ENCODE measurements at places on chromosomes 1 and 21.

DNA sequence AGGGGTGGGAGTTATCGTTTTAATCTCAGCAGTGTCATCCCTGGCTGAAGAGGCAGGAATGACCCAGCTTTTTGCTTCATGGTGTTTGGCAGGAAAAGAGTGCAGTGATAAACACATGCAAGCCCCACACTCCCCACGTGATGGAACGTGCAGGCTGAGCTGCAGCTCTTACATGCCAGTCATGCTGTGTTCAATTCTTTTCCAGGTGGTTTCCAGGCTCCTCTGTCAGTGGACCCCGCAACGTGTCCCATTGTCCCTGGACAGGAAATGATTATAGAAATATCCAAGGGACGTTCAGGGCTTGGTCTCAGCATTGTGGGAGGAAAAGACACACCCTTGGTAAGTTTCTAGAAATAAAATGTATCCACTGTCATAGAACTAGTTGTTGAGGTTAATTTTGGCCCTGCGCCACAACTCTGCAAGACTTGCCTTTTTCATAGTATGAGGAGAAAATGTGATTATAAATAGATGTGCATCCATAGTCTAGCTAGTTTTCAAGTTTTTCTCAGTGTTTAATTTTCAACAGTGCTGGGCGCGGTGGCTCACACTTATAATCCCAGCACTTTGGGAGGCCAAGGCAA lies 110.2 kb upstream of the L1TD1 start:
- DNase-seq = no peak

DNA sequence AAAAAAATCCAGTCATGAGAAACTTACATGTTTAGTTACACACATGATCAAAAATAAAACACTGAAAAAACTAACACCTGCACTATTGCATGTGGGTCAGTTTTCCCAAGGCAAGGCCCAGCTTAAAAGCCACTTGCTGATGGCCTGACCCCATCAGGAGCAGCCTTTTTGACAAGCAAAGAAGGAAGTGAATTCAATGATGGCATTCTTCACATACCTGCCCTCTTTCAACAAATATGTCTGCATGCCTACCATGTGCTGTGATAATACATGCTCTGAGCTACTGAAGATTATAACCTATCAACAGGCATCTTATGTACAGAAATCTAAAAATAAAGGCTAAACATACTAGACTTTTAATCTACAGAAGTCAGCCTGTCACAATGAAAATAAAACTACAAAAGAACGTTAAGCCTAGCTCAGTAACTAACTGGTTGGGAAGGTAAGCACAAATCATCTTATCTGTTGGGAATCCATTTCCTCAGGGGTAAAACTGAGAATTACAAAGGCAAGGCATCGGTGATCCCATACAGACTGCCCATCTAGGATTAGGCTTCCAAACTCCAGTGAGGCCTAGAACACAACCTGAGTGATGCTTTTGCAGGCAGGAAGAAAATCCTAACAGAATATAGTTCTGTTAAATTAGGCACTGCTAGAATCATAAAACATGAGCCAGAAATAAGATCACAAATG lies 14.5 kb downstream of the SORT1 start:
- DNase-seq = no peak

DNA sequence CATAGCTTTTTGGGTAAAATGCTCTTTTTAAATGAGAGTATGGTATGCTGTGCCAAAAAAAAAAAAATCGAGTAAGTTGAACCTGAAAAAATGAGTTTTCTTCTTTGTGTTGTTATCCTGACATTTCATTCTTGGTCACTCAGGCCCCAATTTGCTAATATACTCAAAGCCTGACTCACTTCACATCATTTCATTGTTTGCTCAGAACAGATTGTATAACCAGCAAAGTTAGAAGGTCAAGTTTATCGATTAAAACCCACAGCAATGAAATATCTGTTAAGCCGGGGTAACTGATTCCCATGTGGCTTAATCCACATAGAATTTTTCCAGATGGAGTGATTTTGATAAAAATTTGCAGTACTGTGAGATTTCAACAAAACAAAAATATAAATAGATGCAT lies 363.7 kb downstream of the NEGR1 start:
- DNase-seq = no peak

DNA sequence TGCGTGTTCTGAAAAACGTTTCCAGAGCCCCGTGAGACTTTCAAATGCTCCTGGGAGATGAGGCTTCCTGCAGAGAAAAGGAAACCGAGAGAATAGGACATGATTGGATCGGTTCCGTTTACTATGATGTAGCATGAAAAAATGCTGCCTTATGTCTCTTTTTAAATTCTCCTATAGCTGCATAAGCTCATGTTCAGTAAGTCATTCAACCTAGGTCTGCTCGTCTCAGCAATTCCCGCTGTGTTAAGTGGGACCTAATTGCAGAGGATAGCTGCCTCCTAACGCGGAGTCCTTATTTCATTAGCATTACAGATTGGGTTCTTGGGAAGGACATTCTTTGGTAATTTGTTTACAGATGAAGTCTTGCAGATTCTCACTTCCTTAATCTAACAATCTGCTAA lies 165.3 kb downstream of the GALNT2 start:
- no peak for DNase-seq

GRCh38 chr1:57423135-57423655 lies 665 bp downstream of the DAB1 start:
- no peak for DNase-seq

DNA sequence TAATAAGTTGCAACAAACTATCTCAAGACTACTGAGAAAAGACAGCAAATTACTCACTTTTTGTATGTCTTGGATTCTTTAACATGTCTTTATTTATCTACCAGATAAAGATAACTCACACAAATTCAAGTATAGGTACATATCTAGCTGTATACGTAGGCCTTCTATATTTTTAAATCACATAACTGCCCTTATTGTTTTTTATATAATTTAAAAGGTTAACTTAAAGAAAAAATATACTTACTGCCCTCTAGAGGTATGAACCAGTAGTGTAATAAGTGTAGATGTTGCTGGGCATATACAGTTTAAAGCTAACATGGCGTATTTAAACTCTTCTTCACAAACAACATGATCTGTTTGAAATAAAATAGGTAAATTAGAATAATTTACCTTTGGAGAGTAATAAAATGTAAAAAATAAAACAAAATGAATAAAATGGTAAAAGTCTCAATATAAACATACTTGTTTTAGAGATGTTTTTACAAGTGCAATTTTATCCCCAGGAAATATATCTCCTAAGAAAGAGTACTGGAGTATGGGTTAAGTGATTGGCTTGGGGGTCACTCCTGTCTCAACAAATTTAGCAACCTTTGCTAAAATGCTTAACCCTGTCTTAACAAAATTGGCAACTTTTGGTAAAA lies 235.2 kb downstream of the KCNT2 start:
- no peak for DNase-seq

- DNase-seq = no peak
Observed at GRCh38 chr1:9441451-9442133, 97.7 kb upstream of the SLC25A33 start.

DNA sequence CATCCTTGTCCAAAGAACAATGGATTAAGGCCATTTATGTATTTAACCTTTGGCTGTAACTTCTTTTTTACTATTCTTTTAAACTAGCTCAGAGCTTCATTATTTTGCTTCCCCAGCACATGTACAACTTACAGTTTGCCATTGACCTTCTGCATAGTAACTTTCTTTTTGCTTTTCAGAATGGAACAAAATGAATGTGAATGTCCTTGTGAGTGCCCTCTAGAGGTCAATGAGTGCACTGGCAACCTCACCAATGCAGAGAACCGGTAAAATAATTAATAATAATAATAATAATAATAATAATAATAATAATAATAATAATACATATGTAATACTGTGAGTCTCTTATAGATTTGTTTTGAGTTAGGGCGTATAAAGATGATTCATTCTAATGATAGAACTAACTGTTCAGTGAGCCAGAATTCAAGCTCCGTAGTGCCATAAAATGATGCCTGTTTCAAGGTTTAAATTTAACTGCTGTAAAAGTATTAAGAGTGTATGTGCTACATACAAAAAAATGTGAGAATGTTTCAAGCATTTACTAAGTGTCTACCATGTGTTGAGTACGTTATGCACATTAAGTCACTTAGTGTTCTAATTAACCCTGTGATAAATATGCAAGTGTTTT lies 69.0 kb upstream of the RAVER2 start:
- DNase-seq = no peak

DNA sequence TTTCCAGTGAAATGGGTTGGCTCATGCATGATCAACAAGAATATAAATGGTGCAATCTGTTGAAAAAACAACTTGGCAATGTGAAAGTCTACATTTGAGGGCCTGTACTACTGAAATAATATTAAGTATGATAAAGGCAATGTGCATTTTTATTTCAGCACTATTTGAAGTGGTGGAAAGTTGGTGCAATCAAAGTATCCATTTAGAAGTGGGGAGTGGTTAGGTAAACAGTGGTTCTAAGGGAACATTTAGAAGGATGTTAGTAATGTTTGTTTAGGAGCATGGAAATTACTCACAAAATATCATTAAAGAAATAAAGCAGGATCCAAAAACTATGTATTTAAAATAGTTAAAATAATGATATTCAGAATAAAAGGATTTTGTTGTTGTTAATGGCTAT lies 60.2 kb downstream of the CHRM3 start:
- no peak for DNase-seq

GRCh38 chr1:13764588-13765332 lies 64.8 kb downstream of the PRDM2 start:
- DNase-seq = no peak

GRCh38 chr1:28249866-28250295 lies 9.4 kb upstream of the SESN2 start:
- no peak for DNase-seq

DNA sequence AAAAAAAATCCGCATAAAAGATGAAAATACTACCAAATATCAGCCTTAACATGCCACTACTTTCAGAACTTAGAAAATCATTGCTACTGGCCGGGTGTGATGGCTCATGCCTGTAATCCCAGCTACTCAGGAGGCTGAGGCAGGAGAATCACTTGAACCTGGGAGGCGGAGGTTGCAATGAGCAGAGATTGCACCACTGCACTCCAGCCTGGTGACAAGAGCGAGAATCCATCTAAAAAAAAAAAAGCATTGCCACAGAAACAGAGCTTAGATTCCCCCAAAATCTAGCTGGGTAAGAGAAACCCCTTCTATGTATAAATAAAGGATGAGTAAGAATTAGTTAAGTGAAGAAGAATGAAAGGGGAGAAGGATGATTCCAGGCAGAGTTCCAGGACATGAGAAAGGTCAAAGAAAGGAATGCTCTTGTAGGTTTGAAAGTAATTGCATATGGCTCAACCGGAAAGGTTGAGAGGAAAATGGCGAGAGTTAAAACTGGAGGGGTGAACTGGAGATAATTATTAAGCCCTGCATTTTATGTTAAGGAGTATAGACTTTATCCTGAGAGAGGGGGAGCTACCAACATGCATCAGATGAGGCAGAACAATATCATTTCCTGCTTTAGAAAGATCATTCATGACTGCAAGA lies 19.7 kb upstream of the NRDC start:
- no peak for DNase-seq

- no peak for DNase-seq
Observed at GRCh38 chr1:216111842-216112241, 311.4 kb downstream of the USH2A start.

DNA sequence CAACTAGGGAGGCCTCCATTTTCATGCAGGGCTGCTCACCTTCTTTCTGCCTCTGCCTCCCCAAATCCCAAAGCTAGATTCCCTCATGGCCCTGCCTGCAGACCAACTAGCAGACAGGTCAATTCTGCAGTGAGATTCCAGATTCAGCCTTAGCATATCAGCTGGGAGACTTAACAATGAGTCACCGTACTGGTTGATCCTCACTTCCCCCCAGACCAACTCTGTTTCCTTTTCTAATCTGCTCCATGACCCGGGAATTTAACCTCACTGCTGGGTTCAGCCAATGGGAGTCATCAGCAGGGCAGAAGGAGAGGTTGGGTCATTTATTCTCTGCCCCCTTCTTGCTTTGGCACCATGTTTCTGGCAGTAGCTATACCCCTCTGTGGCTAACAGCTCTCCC lies 140.6 kb upstream of the GRIK3 start:
- no peak for DNase-seq

DNA sequence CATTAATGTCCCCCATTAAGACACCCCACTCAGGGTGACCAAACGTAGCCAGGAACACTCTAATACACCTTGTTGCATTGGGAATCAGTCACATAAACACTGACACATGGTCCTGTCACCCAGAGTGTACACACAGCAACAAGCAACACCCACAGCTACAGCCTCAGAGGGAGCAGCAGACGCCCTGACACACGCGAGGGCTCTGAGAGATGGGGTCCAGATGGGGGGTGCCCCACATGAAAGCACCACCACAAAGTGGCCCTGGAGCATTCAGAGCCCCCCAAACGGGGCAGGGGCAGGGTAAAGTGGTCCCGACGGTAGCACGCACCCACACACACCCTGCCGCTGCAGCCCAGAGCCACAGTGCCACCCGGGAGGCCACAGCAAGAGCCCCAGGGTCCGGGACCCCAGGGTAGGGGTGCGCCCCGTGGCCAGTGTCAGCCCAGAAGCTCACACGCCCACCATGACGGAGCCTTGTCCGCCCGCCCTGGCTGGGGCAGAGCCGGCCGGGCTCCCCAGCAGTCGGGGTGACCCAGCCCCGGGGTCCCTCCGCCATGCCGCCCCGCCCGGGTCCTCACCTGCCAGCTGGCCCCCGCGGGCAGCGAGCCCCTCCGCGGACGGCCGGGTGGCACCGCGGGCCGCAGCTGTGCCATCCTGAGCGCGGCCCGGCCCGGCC lies 47.3 kb downstream of the RAP1GAP start:
- no peak for DNase-seq

DNA sequence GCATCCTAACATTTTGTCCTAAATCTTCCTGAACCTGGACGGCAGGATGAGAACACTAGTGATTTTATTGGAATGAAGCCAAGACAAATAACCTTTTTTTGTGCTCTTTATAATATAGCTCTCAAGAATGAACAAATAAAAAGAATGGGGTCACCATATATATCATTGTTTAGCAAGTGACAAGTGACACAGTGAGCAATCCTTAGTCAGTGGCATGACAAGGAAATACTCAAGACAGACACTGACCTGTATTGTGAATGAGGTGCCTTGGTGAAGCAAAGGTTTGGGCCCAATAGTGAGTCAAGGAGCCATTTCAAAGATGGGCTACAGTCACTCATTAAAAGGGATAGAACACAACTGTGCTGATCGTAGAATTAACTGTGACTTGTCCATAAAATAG lies 35.7 kb downstream of the PTGFR start:
- DNase-seq = no peak

- no peak for DNase-seq
Observed at GRCh38 chr1:186330758-186331157, 44.3 kb downstream of the TPR start.

DNA sequence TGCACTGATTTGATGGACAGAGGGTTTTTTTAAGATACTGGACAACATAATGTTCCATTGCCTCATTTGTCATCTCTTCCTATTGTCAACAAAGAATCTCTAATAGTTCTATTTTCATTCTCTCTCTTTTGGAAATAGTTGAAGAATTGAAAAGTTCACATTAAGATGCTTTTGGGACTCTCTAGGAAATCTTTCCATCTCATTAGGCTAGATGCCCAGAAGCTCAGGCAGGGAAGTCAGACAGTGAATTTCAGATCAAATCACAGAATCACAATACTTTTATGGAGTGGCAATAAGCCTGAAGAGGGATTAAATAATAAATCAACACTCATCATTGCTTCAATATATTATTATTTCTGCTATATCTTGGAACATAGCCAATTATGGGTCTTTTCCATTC lies 29.2 kb downstream of the NEGR1 start:
- DNase-seq = no peak

- DNase-seq = no peak
Observed at GRCh38 chr1:31019401-31019800, 46.1 kb downstream of the PUM1 start.
